CD4-positive, alpha-beta T cell treated with Interleukin-12 subunit alpha and Interleukin-12 subunit beta, for 1 hour (primary cell): ENCODE measurements at places on chromosomes 16 and 17.

DNA sequence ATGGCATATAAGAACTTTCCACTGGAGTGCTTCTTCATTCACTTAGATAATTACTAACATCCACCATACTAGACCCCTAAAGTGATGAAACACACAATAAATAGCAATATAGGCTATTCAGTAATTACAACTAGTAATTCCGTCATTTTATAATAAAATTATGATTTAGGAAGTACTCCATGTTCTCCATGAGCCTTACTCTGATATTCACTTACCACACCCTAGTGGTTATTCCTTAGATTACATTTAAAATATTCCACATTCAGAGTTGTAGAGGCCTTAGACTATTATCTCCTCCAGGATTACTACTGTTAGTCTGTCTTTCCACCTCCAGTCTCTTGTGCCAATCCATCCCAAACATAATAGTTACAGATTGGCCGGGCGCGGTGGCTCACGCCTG is 62.4 kb downstream of the STH start:
- no peak for DNase-seq

- DNase-seq, result no peak
Measured at GRCh38 chr17:60293580-60294335, 98.2 kb downstream of the USP32 start.

- DNase-seq, result no peak
Measured at GRCh38 chr17:11279776-11280344, 38.8 kb downstream of the SHISA6 start.

DNA sequence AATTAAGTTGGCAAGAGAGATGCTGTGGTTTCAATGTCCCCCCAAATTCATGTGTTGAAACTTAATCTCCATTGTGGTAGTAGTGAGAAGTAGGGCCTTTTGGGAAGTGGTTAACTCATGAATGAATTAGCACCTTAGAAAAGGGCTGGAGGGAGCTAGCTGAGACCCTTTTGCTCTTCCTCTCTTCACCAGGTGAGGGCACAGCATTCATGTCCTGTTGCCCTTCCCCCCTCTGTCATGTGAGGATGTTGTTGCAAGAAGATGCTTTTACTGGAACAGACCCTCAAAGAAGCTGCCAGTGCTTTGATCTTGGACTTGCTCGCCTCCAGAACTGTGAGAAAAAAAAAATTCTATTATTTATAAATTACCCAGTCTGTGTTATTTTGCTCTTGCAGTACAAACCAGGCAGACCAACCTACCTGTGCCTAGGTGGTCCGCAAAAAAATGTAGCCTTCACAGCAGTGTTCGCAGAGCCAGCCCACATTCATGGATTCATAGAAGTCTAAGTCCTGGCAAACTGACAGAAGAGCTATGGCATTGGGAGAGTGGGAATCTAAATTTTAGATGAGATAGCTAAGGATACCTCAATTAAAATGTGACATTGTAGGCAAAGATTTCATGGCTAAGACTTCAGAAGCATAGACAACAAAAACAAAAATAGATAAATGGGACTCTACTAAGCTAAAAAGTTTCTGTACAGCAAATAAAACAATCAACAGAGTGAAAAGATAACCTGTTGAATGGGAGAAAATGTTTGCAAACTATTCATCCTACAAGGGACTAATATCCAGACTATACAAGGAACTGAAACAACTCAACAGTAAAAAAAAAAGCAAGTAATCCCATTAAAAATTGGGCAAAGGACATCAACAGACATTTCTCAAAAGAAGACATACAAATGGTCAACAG is 32.0 kb upstream of the ABCA5 start:
- no peak for DNase-seq

DNA sequence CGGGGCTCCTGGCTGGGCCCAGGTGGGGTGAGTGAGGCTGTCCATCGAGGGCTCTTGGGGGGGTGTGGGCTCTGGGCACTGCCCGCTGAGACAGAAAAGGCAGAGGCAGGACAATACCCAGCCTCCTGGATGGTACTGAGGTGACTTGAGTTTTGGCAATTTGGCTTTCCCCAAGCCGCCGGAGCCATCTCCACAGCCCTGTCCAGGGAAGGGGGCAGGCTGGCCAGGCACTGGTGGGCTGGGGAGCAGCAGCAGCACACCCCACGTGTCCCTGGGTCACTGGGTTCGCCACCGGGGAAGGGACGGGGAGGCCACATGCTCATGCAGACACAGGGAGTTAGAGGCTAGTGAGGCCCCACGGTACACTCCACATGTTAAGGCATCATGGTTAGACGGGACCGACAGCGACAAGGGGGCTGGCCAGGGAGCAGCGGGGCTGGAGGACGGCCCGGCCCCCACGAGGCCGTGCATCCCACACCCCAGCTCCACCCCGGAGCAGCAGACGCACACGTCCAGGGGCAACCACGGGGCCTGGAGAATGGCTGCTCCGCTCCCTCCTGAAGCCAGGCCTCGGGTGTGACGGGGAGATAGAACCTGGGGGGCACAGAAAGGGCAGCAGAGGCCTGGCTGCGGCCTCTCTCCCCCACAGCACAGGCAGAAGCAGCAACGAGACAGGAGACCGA is 3.0 kb downstream of the ARHGDIA start:
- no peak for DNase-seq

DNA sequence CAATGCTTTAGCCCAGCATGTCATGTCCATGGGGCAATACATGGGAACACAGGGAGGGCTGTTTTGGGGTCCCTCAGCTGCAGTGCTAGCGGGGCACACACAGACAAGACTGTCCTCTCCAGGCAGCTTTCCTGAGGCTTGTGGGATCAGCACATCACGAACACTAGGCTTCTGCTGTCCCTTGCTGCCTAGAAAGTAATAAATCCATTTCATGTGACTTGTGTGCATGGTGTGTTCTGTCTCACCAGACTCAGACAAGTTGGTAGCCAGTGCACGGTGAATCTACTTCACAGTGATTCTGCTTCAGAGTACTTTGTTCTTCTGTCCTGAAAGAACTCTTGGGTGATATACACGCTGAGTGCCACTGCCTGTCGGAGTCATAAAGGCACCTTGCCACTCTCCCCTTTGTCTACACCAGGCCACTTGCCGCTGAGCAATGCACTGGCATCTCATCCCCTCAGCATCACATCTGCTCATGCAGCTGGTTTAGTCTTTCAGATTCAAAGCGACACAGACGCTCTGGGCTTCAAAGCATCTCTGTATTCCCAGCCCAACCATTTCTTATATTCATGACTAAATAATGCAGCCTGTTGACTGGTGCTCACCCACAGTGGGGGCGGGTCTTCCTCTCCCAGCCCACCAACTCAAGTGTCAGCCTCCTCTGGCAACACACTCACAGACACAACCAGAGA is 95.2 kb upstream of the COX10 start:
- DNase-seq, result no peak

DNA sequence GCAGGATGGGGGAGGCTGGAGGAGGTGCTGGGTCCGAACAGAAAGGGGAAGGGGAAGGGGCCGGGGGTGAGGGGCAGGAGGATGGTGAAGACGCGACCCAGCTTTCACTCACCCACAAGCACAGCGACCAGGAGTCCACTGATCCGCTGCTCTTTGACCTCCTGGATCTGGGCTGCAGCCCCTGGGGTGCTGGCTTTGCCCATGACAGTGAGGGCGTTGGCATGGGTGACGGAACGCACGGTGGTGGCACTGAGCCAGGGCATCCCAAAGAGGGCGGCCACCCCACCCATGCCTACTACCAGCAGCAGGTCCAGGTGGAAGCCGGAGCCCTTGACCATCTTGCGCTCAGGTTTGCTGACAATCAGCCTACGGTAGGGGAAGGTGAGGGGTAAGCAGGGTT is 14.9 kb downstream of the SLC4A1 start:
- no peak for DNase-seq

DNA sequence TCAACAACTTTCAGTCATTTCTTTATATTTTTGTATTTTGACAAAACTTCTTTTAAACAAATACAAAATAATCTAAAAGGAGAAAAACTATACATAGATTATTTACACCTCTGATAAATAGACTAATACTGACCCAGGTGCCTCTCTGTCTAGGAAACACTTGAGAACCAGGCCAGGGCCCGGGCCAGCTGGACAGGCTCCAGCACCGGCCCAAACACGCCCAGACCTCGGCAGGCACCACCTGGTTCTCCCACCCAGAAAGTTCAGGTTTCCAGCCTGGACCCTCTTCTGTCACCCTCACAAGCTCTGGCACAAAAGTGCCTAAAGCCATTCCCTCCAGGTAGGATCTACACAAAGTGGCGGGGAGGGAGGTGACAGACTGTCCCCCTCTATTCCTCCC is 97.0 kb upstream of the DNAH17 start:
- DNase-seq, result no peak

DNA sequence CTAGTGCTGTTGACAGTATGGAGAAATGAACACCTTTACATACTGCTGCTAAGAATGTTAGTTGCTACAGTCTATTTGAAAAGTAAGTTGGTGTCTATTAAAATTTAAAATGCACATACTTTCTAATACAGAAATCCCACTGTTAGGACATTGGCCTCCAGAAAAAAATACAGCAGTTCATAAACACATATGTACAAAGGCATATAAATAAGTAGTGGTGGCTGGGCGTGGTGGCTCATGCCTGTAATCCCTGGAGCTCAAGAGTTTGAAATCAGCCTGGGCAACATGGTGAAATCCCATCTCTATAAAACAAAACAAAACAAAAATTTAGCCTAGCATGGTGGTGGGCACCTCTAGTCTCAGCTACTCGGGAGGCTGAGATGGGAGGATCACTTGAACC is 13.1 kb downstream of the DCAF7 start:
- DNase-seq, result no peak

DNA sequence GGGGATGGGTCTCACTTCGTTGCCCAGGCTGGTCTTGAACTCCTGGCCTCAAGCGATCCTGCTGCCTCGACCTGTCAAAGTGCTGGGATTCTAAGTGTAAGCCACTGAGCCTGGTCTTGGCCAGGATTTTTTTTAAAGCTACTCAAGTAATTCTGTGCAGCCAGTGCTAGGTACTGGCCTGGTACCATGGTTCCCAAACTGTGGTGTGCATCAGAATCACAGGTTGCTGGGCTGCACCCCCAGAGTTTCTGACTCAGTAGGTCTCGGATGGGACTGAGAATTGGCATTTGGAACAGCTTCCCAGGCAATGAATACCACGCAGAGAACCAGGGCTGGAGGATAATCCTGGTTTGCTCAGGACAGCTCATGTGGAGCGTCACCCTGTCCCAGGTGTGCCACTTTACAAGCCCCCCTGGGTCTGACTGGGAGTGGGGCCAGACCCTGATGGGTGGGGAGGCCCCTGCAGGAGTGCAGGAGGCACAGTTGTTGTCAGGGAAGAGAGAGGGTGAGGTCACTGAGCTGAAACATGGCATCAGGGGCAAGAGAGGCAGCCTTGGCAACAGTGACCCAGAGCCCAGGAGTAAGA is 10.7 kb upstream of the MRPS23 start:
- no peak for DNase-seq

- DNase-seq, result no peak
Measured at GRCh38 chr17:7211491-7212273, 8.0 kb downstream of the DLG4 start.

GRCh38 chr16:30949650-30950515 is 1.0 kb downstream of the ORAI3 start:
- peak; percentile 29 for DNase-seq

DNA sequence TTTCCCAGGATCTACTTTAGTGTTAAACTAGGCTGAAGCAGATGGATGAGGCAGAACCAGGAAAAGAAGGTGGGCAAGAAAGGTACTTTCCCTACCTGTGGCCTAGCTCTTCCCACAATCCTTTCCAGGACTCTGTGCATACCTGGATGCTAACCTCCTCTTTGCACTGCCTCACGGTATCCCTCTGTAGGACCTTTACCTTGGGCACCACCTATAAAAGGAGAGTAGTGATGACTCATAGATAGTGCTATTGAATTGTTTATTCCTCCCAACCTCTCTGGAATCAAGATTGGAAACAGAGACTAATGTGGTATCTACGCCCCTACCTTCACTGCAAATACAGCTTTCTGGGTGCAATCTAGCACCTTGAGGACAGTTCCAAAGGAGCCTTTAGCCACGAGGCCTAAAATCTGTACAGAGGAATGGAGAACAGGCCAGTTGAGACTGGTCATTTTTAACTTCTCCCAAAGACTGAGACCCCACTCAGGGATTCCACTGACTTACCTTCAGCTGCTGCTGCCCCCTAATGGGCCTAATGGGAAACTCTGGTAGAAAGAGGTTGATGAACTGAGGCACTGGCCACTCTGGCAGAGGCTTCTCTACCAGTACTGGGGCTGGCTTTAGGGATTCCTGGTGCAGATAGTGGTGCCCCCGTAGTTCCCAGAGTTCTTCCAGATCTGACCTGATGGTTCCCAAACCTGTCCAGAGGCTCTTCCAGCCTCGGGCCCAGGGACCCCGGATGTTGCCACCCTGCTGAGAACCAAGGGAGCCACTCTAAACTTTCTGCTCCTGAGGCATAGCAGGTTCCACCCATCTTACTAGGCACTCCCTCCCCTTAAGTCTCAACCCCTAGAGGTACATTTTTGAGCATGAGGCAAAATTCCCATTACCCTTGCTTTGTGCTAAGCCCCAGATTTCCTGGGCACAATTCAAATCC is 781 bp downstream of the RSKR start:
- peak; percentile 46 for DNase-seq

DNA sequence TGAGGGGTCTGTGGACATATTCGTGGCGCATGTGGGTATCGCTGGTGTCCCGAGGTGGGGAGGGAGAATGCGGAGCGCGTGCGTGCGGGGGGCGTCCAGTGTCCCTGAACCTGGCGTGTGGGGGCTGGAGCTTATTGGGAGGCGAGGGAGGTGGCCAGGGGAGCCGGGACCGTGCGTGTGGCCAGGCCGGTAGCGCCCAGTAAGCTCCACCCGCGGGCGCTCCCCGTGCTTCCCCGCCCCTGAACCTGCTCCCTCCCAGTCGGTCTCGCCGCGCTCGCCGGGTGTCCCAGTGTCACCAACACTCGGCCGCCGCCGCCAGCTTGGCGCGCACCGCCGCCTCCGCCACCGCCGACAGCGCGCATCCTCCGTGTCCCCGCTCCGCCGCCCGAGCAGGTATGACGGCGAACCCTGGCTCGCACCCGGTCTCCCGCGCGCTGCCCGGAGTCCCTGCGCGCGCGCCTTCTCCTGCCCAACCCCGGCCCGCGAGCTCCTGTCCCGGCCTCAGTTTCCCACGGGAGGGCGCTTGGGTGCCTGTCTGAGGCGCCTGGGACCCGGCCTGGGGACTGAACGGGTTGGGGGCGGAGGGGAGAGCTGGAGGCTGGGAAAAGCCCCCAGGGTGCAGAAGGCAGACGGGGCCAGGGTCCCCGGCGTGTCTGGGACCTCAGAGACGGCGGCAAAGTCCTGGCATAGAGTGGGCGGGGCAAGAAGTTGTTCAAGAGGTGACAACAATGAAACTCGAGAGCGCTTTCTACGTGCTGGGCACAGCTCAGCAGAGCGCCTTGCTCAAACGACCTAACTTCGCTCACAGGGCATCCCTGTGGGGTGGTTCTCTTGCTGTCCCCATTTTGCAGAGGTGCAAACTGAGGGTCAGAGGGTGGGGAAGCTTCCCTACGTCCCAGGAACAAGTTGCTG is at the start of gene SCNN1B:
Gene SCNN1B, plus strand, starts transcription at position 258 of the 912 bp plus-strand sequence. CDS start 46,298 bp downstream, outside the sequence.
- no peak for DNase-seq

DNA sequence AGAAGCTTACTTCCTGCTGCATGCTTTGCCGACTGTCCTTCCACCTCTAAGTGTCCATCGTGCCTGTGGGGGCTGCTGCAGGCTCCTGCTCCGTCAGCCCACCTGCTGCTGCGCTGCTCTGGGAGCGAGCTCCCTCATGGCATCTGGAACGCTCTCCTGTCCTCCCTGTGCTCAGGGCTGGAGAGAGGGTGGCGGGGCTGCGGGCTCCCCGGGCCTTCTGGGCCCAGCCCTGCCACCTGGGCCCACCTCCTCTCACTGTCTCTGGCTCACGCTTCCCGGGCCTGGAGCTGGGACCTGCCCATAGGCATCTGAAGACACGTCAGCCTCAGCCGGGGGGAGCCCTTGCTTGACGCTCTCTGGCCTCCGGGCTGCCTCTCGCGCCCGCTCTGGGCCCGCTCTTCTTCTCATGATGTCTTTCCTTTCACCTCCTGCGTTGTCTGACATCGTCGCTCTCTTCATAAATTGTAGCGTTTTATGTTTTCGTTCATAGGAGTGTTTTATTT is 27.0 kb downstream of the NME3 start:
- DNase-seq, result no peak
